Urinary bladder (tissue), 4 donors: ENCODE measurements at places on chromosomes 12 and 14. TPM values are rescaled to one million over a fixed set of nuclear protein-coding genes. Genes with fewer than 3 reads are reported as not detected.

GRCh38 chr12:47813511-47814196 lies 6.0 kb downstream of the HDAC7 start:
- no peak for DNase-seq

DNA sequence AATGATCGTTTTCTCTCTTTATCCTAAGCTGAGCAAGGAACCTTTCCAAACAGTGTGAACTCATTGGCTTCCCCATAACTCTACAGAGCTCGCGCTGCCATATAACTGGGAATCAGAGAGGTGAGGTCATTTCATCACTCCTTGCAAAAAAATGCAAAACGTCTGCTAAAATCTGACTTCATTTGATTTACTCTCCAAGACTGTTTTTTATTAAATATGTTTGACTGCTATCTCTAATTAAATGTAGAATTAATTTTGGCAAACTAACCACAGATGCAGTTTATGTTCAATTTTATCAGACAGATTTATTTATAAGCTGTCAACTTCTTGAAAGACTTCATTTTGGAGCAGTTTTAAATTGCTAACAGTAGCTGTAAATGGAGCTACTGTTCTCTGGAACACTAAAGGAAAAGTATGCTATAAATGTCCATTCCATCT lies 131.6 kb upstream of the SOX5 start:
- DNase-seq = no peak

DNA sequence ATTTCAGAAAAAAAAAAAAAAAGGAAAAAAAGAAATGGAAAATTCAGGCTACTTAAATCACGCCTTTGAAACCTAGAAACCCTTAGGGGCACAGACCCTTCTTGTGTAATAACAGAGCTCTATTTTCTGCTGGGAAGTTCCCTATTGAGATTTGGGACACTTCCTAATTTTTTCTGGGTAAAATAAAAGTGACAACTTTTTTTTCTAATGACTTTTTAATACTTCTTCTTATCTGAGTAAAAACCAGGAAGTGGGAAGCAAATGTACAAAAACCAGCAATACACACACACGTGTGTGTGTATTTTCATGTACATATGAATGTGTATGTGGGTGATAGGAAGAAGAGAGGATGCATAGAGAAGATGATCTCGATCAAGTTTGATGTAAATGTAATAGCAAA lies 35.8 kb downstream of the ETV6 start:
- DNase-seq = no peak

GRCh38 chr12:122842505-122843405 lies 7.5 kb downstream of the HIP1R start:
- no peak for DNase-seq

GRCh38 chr12:67543021-67543770 lies 105.3 kb upstream of the DYRK2 start:
- no peak for DNase-seq

DNA sequence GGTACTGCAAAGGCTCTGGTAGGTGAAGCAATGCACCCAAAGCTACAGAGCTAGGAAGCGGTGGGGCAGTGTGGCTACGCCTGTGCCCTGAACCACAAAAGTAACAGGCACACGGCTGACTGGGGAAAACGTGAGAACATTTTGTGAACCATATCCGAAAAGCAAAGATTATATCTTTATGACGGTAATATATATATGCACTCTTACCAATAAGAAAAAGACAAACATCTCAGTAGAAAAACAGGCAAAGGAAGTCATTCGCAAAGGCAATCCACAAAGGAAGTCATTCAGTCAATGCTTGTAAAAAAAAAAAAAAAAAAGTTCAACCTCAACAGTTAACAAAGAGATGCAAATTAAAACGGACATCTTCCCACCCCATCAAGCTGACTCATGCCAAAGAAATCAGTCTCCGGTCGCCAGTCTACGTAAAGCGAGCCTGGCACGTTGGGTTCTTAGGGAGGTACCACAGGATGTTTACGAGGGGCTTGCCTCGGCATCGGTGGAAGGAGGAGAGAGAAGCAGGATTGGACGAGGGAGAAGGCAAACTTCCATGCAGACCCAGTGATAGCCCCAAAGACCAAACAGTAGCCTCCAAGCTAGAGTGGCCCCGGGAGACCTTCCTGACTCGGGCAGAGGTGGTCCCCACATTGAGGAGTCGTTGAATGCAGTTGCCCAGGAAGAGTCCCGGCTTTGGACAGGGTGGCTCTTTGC lies 39.4 kb upstream of the PPP2R5C start:
- peak; percentile 78 for DNase-seq

GRCh38 chr12:67568055-67568454 lies 80.5 kb upstream of the DYRK2 start:
- no peak for DNase-seq

DNA sequence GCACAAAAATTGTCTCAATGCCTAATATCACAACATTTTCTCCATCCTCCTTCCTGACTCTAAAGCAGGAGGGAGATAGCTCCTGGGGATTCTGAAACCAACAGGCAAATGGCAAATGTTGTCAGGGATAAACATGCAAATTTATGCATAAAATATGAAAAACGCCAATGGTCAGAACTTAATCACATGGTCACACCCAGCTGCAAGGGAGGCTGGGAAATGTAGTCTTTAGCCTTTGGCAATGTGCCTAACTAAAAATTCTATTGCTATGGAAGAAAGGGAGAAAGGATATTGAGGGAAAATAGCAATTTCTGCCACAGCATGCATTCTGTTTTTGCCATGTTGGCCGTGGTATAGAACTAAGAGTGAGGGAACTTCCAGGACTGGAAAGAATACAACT lies 11.7 kb upstream of the OASL start:
- no peak for DNase-seq

- DNase-seq = no peak
These were observed 30.7 kb upstream of the RFLNA start for GRCh38 chr12:124264089-124264795.

DNA sequence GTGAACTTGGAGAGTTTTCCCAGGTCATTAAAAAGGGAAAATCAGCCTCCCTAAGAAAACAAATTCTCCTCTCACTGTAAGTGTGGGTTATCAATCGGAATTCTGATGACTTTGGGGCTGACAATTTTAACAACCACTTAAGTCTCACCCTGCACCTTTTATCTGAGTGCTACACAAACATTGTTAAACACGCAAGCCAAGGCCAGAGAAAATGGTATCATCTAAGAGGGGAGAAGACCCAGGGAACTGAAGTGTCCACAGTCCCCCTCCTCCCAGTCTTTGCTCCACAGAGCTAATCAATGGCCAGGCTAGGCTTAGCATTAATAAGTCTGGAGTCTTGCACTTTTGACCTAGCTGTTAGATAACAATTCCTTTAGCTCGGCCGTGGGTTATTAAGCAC lies 51.7 kb upstream of the TBX5 start:
- DNase-seq = no peak

DNA sequence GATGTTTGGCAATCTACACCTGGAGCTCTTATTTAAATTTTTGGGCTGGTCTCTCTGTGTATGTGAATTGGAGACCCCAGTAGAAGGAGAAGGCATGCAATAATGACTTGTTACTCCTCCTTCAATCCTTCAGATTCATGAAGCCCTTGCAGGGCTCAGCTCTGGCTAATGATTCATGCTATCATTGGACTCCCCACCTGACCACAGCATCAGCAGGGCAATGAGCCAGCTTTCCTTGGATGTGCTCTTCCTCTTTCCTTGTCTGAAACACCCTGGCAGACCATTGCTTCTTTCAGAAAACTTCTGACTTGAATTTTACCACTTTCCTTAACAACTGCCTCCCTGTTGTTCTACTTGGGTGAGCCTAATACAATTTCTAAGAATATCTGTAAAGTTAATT lies 1019.2 kb downstream of the AACS start:
- DNase-seq = no peak

- DNase-seq = no peak
These were observed 114.0 kb downstream of the RALGAPA1 start for GRCh38 chr14:35695072-35695471.

- no peak for DNase-seq
These were observed 155.5 kb downstream of the SYT1 start for GRCh38 chr12:79020106-79020505.

The TAS2R7 gene
- total RNA-seq = not detected

The PLEKHD1 gene
- total RNA-seq = 0.11 TPM

The SRSF9 gene
- 90.6 TPM for total RNA-seq

The SLC5A8 gene
- total RNA-seq = 0.42 TPM

The ANKS1B gene
- 43.7 TPM for total RNA-seq

The SMCO2 gene
- not detected for total RNA-seq

The CLEC4C gene
- total RNA-seq = not detected

The SLC4A8 gene
- total RNA-seq = 2.9 TPM

The ST8SIA1 gene
- 19.8 TPM for total RNA-seq
